ENCODE measurements at places on chromosomes 6 and 20.
A peak's percentile ranks its signal among the peaks of the same experiment; 100 is the strongest.

- no peak for DNase-seq
Measured at GRCh38 chr6:100614386-100614785, 149.7 kb upstream of the SIM1 start.

- peak; percentile 17 for DNase-seq
Measured at GRCh38 chr6:70706491-70707123, 38.9 kb downstream of the SMAP1 start.

- no peak for DNase-seq
Measured at GRCh38 chr20:61436283-61436666, 184.2 kb downstream of the CDH4 start.

GRCh38 chr6:72286911-72287311, 335.0 kb upstream of the KCNQ5 start:
- DNase-seq = no peak

- no peak for DNase-seq
Measured at GRCh38 chr6:170388113-170388512, 81.6 kb downstream of the FAM120B start.

GRCh38 chr6:63940056-63940455, 304.5 kb downstream of the PHF3 start:
- no peak for DNase-seq

- DNase-seq = peak; percentile 57
Measured at GRCh38 chr6:7914991-7915789, 4.6 kb upstream of the TXNDC5 start.

DNA sequence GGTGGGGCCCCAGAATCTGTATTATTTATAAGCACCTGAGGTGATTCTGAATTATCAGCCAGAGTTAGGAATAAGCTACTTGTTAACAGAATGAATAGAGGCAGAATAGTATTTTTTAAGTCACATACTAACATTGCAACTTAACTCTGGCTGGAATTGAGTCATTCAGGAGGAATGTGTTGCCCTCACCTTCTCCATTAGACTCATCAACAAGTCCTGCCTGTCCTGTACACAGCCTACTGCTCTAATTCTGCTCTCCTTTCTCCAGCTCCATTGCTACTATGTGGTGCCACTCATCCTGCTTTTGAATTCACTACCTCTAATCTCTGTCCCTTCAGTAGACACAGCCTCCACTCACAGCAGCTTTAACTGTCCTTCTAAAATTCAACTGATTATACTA, 669.4 kb downstream of the DHX35 start:
- DNase-seq = no peak

DNA sequence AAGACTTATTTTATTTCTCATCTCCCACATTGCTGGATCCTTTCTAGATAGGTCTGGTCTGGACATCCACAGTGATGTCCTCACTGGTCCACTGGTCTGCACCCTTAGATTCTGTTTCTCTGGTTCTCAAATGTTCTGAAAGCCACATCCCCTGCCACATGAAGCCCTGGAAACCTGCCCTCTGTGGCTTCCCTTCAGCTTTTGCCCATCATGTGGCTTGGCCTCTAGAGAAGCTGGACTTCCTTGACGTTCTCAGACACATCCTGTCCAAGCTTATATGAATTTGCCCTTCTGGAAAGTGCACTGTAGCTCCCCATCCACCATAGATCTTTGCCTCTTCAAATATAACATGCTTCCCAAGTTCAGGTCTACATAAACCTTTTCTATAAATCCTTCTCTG, 18.5 kb downstream of the CST4 start:
- no peak for DNase-seq

GRCh38 chr6:132261354-132261753, 139.9 kb downstream of the MOXD1 start:
- no peak for DNase-seq

DNA sequence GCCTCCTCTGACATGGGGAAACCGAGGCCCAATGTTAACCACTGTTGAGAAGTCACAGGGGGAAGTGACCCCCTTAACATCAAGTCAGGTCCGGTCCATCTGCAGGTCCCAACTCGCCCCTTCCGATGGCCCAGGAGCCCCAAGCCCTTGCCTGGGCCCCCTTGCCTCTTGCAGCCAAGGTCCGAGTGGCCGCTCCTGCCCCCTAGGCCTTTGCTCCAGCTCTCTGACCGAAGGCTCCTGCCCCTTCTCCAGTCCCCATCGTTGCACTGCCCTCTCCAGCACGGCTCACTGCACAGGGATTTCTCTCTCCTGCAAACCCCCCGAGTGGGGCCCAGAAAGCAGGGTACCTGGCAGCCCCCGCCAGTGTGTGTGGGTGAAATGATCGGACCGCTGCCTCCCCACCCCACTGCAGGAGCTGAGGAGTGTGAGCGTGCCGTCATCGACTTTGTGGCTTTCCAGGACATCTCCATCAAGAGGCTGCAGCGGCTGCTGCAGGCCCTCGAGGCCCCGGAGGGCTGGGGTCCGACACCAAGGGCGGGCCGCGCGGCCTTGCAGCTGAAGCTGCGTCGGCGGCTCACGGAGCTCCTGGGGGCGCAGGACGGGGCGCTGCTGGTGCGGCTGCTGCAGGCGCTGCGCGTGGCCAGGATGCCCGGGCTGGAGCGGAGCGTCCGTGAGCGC, 1.6 kb downstream of the TNFRSF6B start:
- no peak for DNase-seq

GRCh38 chr6:62516291-62517141, 230.5 kb upstream of the KHDRBS2 start:
- DNase-seq = peak; percentile 2

DNA sequence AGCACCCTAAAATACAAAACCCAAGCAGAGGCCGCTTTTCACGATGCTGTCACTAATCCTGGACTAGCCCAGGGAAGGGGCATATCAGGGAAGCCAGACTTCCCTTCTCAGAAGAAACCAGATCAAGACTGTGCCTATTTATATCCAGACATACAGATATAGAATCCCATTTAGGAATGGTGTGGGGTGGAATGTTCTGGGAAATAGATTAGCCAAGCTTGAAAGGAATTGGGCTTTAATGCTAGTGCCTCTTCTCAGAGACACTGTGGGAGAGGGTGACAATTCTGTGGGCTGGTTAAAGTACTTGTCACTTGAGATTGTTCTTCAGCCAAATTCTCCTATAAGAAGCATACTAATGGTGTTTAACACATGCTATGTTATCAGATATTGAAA, 45.5 kb downstream of the SNAP25 start:
- no peak for DNase-seq

DNA sequence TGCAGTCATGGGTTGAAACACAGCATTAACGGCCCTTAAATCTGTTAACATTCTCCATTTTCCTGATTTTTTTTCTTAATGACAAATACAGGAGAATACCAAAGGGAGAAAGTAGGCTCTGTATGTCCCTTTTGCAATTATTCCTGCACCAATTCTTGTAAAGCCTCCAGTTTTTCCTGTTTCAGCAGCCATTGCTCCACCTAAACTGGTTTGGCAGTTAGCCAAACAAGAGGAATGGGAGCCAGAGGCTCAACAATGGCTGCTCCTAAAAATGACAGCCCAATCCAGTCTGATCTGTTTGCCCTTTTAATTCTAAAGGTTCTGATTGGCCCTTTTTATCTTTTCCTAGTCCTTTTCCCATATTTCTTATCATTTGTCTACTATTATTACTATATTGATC, 284.2 kb upstream of the SGK1 start:
- no peak for DNase-seq

DNA sequence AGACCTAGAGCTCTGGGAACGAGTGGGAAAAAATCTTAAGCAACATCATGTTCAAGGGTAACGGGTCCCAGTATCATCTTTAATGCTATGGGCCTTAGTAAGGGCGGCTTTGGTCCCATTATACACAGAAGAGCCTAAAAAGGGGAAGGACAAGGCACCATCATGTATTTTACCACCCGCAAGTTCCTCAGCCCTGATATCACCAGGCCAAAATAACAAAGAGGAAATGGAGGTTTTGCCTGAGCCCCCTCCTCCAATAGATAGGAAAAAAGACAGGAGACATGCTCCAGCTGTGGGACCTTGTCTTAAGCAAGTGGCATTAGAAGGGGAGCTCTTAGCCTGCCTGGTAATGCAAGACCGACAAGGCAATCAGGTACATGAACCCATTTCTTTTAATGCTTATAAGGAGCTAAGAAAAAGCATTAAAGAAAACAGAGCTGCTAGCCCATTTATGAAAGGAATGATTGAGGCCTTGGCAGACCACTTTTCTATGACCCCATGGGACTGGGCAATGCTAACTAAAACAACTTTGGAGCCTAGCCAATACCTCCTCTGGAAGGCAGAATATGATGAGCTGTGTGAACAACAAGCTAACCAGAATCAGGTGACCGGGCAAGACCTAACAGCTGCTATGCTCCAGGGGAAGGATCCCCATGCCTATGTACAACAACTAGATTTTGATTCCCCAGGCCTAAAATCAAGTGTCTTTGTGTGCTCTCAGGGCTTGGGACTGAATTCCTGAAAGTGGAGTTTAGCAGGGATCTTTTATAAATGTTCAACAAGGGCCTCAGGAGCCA, 23.2 kb downstream of the HLA-DPA1 start:
- no peak for DNase-seq

DNA sequence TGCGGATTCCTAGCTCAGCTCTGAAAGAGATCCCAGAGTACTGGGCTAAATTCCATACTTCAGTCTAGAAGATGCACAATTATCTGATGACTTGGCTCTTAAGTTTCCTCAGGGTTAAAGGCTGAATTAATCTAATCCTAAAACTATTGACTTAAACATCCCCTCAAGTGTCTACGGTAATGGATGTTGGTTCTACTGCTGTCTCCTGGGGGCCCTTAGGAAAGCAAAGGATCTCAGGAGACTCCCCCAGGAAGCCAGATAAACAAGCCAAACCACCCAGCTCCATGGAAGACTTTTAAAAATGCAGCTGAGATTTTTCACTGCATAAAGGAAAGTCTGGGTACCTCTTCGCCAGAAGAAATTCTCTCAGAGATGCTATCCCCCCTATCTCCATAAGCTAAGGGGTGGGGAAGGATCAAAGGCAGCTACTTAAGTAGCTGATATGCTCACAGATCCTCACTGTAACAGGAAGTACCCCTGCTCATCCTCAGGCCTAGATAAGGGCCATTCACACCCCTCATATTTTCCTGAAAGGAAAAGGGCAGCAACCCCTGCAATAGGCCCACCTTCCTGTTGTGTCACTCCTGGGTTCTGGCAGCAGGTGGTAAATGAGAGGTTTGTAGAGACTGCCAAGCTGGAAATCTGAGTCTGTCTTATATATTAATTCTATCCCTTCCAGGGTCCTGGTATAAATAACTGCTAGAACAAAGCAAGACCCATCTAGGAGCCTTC, 9.3 kb downstream of the NDRG3 start:
- DNase-seq = no peak

- no peak for DNase-seq
Measured at GRCh38 chr6:4606016-4606415, 170.2 kb upstream of the CDYL start.

GRCh38 chr6:55913228-55914195, 38.1 kb upstream of the BMP5 start:
- DNase-seq = no peak

- no peak for DNase-seq
Measured at GRCh38 chr6:18186033-18186432, 30.8 kb downstream of the KDM1B start.

- no peak for DNase-seq
Measured at GRCh38 chr6:31765910-31766794, 3.7 kb downstream of the SAPCD1 start.

DNA sequence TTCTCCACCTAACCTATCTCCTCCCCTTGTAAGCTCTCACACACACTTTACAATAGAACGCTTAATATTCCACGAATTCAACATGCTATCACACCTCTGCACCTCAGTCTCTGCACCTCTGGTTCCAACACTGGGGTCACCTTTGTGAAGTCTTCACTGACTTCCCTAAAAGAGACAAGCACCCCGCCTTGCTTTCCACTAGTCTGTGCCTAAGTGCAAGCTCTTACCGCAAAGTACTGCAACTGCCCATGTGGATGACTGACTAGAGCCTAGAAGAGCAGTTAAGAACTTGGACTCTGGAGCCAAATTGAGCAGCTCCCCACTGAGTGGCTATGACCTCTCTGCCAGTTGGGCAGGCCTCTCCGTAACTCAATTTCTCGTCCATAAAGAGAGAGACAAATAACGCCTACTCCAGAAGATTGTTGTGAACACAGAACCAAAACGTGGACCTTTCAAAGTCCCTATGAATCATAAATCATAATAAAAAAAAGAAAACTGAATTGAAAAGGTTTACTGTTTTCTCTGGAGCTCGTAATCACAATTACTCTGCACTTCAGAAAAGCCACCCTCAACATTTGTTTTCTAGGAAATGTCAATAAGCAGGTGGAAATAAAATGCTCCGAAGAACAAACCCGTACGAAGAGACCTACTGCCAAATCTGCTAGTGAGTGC, 1.2 kb downstream of the IFNGR1 start:
- DNase-seq = peak; percentile 43

- DNase-seq = no peak
Measured at GRCh38 chr6:55964136-55964535, 88.7 kb upstream of the BMP5 start.

DNA sequence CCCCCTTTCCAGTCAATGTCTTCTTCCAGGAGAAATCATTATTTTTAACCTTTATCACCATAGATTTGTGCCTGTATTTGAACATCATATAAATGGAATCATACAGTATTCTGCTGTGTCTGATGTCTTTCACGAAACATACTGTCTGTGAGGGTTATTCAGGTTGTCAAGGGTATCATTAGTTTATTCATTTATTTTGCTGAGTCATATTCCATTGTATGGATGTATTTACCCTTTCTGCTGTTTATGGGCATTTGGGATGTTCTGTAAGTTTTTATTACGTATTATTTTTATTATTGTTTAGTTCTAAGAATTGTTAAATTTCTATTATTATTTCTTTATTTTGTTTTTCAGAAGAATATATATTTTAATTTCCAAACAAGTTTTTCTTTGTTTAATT, 22.0 kb downstream of the DNPH1 start:
- DNase-seq = no peak

GRCh38 chr6:6756526-6756925, 168.0 kb downstream of the LY86 start:
- no peak for DNase-seq

DNA sequence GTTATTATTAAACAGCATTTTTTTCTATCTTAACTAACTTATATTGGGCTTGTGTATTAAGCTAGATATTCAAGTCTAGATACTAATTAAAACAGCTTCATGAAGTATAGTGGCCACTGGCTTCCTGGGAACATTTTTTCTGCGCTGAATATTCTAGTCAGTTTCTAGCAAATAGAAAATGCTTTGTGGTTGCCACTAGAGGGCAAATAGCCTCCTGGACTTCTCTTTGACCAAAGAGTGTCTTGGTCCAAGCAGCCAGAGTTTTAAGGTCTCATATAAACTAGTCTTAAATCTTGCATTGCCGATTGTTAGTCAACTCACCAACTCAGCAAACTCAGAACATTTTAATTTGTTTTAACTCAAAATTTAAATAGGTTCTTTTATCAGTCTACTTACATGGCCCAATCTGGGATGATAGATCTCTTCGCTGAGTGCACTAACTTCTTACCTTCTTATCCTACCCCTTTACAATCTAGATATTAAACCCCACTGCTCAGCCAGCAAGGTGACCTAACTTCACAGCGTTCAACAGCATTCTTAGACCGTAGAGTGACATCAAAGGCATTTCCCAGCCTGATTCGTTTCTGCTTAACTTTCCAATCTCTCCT, 24.6 kb upstream of the ID4 start:
- no peak for DNase-seq

GRCh38 chr20:50625986-50626677, 65.2 kb downstream of the RIPOR3 start:
- DNase-seq = no peak
